ENCODE measurements at places on chromosomes 3 and 15.

DNA sequence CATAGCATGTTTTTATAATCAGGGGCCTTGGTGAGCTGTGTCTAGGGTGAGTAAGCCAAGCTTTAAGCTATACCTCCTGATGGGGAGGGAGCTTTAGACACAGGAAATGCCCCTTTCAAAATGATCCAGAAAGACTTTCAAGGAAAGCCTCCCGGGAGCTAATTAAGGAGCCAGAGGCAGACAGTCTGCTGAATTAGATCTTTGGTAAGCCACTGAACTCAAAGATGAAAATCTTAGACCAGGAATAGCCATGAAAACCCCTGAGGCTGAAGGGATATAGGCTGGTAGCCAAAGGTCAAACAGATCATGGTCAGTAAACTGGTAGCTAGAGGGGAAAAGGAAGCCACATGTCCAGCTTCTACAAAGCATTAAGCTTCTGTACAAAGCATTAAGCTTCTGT is 42.7 kb upstream of the GAP43 start:
- DNase-seq: no peak

DNA sequence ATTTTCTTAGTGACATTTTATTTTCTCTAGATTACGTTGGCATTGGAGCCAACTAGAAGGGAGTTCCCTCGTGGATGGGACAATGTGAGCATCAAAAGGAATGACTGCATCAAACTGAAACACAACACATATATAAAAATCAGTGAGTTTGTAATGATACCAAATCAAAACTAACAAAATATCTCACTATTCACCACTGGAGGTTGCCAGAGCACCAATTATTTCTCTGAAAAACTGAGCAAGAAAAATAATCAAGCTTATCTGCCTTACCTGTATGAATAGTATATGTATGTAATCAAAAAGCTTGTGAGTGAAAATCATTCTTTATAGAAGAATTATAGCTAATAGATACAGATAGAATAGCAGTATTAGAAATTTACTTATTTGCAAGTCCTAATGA is 46.8 kb upstream of the OTOL1 start:
- no peak for DNase-seq

DNA sequence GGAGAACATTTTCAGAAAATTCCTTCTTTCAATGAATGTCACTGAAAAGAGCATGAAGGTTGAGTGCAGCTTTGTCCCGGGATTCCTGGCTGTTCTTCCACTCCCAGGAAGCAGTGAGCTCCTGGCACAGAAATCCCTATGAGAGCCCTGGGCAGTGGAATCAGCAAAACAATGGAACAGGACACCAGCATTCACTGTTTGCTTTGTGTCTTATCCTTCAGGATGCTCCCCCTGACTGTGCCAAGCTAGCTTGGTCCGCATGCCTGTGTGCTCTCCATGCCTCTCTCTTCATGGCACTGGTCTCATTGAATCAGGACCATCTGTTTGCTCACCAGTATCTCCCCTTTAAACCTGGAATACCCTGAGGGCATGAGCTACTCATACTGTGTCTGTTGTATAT is 102.0 kb upstream of the GADL1 start:
- no peak for DNase-seq

GRCh38 chr3:65979731-65980130 is 59.0 kb downstream of the MAGI1 start:
- no peak for DNase-seq

- no peak for DNase-seq
Observed at GRCh38 chr3:82002491-82002890, 241.0 kb upstream of the GBE1 start.

- no peak for DNase-seq
Observed at GRCh38 chr15:86247249-86247955, 167.7 kb downstream of the AGBL1 start.

GRCh38 chr15:72180761-72181324 is 16.7 kb downstream of the GRAMD2A start:
- no peak for DNase-seq

DNA sequence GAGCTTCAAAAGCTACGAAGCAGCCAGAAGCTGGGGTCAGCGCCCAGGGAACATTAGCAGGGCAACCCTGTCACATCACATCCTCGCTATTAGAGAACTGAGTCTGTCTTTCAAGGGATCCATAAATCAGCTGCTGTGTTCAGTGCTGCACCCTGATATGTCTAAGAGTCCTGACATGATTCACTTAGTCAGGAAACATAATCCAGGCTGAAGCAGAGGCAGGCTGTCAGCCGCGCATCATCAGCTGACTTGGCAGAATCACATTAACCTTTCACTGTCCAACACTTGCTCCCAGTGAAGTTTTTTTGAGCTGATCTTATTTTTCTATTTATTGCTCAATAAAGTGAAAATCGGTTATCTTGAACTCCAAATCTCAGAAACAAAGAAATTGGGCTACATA is 23.5 kb downstream of the MYH15 start:
- DNase-seq: no peak

DNA sequence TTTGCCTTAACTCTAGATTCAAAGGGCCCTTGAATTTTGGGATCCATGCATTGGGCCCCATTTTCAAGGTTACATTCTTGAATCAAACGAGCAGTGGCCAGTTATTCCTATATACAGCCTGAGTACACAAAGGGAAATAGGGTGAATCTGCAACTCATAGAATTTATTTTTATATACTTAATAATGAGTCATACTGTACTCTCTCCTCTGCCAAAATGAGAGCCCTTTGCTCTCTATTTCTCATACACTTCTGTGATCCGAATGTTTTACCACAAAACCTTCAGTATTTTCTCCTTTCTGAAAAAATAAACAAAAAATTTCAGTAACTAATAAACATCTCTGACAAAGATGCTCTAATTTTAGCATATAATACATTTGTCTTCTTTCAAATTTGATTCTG is 116.7 kb downstream of the SERPINI1 start:
- no peak for DNase-seq

Data from forelimb muscle (tissue), 1 donor.